ENCODE measurements at places on chromosomes 3 and 15.

GRCh38 chr3:106560451-106560966 lies 691.7 kb upstream of the CBLB start:
- no peak for DNase-seq

GRCh38 chr15:39326306-39326975 lies 254.4 kb upstream of the THBS1 start:
- no peak for DNase-seq

- DNase-seq = no peak
Measured at GRCh38 chr15:69860921-69861320, 236.8 kb downstream of the TLE3 start.

DNA sequence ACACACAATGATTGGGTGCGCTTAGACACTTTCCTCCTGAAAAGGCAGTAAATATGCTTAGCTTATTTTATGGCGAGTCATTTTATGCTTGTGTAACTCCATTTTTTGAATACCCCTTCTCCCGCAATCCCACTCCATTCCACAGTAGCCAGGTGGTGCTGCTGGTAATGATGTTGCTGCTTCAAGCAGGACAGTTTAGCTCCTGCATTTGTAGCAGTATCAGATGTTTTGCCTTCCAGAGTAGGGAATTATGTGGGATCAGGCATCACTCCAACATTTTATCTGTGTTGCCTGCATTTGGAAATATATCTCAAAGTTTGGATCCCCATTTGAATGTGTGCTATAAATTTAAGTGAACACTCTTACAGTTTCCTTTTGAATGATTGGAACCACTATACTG lies 302.1 kb upstream of the SGO1 start:
- no peak for DNase-seq

DNA sequence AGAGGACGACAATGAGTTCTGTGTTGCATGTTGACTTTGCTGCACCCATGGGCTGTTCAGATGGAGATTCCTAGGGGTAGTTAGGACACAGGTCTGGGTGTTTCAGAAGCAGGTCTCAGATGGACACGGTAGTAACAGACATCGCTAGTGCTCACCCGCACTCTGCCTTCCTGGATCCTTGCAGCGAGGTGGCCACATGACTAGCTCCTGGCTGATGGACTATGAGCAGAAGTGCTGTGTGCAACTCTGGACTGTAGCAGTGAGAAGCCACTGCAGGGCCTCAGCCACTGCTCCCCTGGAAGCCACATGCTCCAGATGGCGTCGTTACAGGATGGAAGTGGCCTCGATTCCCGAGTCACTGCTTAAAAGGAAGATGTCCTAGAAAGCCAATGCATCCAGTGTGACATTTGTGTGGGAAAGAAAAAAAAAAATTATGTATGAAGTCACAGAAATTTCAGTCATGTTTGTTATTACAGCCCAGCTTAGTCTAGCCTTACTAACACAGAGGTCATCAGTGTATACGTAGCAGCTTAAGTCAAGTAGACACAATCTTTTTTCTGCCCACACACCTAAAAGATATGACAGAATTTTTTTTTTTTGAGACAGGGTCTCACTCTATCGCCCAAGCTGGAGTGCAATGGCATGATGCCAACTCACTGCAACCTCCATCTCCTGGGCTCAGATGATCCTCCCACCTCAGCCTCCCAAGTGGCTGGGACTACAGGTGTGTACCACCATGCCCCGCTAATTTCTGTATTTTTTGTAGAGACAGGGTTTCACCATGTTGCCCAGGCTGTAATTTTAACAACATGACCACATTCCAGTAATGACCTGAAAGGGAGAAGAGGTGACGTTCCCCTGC lies 95.3 kb downstream of the XXYLT1 start:
- no peak for DNase-seq

All from GM19239 (cell line).